NCI-H774 (cell line): ENCODE measurements at places on chromosomes 6 and 20.

- DNase-seq = no peak
These were observed 78.5 kb downstream of the PHF3 start for GRCh38 chr6:63714091-63714490.

DNA sequence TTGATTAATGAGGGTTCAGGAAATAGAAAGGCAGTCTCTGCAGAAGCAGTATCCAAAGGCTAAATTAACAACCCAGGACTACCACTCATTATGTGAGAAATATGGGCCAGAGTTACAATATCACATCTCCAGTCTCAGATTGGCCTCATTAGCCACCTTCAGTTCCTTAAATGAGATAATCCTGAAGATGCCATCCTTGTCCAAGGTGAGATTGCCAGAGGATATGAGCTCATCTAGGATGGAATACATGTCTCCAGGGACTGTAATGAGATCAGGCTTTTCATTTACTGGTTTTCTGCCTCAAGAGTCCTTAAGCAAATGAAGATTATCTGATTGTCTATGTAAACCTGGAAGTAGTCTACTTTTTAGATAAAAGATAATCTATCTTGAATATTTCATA, 196.3 kb downstream of the FUT9 start:
- DNase-seq = no peak

DNA sequence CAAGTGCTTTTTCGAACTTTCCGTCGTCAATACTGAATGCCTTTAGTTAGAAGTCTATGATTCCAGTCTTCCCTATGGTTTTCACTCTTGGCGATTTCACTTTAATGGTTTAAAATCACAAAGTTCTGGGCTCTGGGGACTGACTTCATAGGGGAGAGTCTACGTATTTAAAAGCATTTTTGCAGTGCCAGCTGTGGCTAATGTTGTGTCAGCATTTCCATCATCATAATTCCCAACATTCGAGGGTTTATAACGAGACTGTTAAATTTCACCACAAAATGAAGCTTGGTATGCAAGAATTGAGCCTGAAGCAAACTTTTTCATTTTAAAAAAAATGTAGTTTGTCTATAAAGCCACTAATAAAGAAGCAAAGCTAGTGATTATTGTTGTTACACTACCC, 242.7 kb downstream of the SOX4 start:
- no peak for DNase-seq

DNA sequence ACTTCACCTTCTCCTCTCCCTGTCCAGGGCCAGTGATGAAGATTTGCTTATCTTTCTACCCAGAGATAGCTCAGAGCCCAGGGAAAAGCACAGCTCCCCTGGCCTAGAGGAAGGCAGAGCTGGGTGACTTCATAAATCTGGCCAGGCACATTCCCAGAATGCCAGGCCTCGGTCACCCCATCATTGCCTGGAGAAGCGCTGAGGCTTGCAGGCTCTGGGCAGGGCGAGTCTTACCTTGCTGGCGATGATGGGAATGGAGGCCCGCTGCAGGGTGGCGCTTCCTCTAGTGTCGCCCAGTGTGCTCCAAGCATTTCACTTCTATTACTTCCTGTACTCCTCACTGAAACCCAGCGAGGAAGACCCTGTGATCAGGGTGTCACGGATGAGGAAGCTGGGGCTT, 60.1 kb downstream of the DAAM2 start:
- no peak for DNase-seq

- DNase-seq = no peak
These were observed 62.8 kb downstream of the JARID2 start for GRCh38 chr6:15308435-15309213.

- DNase-seq = no peak
These were observed 664.2 kb downstream of the QKI start for GRCh38 chr6:164078532-164079274.

DNA sequence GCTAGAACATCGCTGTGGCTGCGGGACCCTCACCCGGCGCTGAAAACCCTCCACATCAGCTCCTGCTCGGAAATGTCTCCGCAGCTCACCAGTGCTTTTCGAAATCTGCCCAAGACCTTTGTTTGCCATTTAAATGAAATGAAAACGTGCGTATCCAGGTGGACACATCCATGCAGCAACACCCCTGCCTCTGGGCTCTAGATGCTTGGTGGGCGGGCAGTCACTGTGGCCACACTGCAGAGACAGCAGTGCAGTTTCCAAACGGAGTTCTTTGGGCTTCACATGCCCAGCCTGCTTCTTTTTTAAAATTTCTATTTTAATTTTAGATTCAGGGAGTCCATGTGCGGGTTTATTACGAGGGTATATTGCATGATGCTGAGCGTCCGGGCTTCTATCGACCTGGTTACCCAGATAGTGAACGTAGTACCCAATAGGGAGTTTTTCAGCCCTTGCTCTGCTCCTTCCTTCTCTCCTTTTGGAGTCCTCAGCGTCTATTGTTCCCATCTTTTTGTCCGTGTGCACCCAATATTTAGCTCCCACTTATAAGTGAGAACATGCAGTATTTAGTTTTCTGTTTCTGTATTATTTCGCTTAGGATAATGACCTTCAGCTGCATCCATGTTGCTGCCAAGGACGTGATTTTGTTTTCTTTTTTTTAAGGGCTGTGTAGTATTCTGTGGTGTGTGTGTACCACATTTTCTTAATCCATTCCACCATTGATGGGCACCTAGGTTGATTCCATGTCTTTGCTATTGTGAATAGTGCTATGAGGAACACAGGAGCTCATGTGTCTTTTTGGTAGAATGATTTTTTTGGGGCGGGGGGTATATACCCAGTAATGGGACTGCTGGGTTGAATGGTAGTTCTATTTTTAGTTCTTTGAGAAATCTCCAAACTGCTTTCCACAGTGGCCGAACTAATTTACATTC, 4.8 kb upstream of the TUBB2B start:
- peak; percentile 32 for DNase-seq

DNA sequence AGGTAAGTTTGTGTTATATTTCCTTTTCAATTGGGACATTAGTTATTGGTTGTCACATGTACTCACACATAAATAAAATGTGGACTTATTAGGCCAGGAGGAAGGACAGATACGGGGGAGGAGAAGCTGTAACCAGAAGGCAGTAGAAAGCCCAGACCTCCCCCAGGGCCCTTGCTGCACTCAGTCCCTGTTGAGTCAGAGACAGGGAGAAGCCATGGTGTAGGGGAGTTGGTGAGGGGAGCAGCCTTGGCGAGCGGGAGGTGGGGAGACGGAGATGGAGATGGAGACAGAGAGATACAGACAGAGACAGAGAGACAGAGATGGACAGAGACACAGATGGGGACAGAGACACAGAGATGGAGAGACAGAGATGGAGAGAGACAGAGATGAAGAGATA, 263.2 kb downstream of the DLL1 start:
- DNase-seq = no peak

DNA sequence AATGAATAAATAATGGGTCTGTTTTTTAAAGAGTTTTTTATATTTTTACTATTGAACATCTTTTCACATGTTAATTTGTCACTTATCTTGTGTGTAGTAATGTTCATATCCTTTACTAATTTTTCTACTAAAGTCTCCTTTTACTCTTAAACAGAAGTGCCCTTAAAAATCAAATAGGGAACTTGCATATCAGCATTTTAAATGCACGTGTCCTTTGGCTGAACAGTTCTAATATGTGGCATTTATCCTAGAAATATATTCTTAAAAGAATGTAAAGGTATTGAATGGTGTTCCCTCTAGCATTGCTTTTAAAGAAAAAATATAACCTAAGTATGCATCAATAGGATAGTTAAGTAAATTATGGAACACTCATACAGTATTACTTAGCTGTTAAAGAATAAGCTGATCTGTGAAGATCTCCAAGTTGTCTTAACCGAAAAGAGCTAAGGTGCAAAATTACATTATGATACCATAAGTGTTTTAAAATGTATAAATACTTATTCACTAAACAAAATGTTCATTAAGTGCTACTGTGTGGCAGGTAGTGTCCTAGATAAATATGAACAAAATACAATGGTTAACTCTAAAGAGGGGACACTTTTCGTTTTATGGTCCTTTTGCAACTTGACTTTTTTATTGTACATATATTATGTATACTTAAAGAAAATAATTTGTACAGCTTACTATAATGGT, 631 bp upstream of the PGBD1 start:
- no peak for DNase-seq

DNA sequence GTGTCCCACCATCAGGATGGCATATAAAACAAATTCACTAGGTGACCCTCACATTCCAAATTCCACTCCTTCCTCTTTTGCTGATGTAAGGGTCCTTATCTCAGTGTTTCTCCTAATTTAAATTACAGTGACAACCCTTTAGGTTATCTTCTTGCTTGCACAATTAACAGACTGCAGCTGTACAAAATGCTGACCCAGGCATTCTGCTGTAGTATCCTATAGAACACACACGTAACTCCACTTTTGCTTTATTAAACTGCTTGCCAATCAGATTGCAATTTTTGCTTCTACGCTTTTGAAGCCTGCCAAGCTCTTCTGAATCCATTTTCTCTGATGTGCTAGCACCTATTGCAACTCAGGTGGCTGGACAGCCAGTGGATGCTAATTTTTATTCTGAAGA, 950.3 kb downstream of the TFAP2A start:
- no peak for DNase-seq

GRCh38 chr6:5996714-5997419, 9.9 kb downstream of the NRN1 start:
- DNase-seq = no peak

DNA sequence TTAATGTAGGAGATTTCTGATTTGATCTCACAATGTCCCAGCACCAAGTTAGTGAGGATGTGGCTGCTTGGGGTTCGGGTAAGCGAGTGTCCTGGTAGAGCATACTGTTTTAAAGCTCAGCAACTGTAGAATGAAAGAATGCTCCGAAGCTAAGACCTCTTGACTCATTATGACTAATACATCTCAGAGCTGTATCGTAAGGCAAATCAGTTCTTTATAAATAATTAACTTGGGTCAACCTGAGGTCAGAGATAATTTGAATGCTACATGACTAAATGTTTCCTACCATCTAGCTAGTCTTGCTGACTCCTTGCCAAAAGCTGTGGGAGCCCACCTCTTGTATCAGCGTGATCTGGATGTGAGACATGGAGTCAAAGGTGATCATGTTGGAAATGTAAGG, 128.8 kb upstream of the PDE7B start:
- DNase-seq = no peak

DNA sequence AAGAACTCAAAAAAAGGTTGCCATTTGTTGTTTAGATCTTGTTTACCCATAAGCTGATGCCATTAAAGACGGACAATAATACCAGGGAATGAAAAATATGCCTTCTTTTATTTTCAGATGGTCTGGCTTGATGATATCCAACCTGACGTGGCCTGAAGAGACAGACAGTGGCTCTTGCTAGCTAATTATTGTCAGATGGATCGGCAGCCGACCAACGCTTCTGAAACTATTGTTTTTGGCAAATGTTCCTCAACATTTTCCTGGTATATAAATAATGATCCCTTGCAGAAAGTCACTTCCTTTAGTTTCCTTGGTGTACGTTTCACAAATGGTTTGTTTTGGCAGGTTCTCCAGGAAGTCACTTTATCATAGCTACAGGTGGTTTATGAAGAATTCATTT, 290.9 kb upstream of the TSHZ2 start:
- DNase-seq = no peak

- no peak for DNase-seq
These were observed 311.1 kb downstream of the CDC5L start for GRCh38 chr6:44698602-44699001.

- peak; percentile 73 for DNase-seq
These were observed 251.1 kb upstream of the TBX18 start for GRCh38 chr6:85015396-85015990.
